ENCODE measurements at places on chromosomes 5 and 9.

DNA sequence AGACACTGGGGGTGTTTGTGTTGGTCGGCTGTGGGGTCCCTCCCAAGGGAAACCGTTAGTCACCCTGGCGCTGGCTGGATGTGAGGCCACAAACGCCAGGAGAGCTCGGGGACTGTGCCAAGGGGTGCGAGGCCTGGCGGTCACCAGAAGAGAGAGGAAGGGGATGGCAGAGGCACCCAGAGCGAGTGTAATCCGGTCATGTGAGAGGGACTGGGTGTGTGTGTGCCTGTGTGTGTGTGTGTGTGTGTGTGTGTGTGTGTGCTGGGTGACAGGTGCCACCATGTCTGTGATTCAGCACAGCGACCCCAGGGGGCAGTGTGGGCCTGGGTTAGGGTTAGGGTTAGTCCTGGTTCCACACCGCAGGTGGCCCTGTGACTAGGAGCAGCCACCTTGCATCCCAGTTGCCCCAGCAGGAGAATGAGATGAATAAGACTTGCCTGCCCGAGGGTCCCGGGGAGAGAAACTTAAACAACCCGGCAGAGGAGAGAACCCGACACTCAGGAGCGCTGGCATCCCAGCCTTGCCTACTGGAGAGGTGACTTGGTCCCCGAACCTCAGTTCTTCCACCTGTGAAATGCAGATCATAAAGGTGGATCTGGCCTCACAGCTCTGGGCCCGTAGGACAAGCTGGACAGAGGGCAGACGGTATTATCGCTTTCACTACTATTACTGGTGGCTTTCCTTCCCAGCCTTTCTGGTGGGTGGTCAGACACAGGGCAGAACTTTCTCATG, 1.4 kb upstream of the ADAMTSL2 start:
- DNase-seq, result no peak

DNA sequence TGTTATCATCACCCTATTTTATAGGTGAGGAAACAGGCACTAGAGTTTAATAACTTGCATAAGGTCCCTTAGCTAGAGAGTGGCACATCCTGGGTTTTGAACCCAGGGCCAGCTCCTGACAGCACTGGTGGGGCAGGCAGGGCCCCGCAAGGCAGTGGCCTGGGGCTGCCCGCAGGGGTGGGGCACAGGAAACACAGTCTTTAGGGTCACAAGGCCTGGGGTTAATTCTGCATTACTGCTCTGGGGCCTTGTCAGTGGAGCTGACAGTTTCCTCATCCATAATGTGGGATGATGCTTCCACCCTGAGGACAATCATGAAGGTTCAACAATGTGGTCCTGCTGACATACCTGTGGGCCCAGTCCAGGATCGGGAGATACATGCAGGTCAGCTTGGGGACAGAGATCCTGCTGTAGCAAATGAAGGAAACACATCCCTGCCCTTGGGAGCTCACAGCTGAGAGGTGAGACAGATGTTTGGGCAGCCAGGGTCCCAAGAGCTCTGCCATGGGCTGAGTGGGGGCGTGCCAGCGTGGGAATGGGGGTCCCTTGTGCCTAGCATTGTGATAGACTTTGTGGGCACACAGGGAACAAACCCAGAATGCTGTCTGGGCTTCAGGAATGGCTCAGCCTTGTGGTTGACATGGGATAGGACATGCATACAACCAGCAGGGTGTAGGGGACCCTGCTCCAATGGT, 14.7 kb downstream of the FGF18 start:
- DNase-seq, result no peak

DNA sequence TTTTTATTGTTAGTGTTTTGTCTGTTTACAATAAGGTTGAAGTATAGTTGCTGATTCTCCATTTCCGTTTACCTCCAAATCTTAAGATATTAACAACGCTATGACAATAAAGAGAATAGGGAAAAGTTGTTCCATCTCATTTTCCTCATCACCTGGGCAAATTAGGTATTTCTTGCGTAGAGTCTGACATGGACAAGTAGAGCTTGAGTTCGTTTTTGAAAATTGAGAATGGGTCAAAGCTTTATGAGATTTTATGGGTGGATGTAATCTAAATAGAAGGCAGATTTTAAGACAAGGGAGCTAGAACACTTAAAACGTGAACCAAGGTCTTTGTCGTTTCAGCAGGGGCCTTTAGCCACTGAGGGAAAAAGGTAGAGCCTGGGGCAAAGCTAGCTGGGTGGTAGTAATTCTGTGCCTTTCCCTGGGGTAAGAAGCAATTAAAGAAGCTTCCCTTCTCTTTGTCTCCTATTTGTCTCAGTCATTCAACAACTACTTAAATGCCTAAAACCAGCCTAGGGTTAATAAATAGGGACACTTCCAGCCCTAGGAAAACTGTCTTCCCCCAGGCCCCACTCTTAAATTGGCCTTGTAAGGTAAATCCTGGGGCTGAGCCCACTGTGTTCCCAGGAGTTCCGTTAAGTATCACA, 551 bp upstream of the CAAP1 start:
- no peak for DNase-seq

DNA sequence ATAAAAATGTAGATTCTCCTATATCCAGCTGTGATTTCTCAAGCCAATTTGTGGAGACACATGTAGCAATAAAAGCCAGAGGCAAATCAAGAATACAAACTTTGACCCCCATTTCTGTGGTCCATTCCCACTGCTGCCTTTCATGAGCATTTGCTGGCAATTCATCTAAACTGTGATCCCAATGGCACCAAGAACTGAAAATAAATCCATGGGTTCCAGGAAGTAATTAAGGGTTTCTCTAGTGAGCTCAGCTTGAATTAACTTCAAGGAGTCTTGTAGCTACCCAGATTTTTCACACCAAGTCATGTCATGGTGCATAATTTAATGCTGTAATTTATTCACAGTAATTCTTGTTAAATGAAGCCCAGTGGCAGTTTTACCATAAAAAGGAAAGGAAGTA, 145.0 kb upstream of the SMC2 start:
- DNase-seq, result no peak

GRCh38 chr5:26864061-26864460, 174.3 kb downstream of the CDH9 start:
- DNase-seq, result no peak

DNA sequence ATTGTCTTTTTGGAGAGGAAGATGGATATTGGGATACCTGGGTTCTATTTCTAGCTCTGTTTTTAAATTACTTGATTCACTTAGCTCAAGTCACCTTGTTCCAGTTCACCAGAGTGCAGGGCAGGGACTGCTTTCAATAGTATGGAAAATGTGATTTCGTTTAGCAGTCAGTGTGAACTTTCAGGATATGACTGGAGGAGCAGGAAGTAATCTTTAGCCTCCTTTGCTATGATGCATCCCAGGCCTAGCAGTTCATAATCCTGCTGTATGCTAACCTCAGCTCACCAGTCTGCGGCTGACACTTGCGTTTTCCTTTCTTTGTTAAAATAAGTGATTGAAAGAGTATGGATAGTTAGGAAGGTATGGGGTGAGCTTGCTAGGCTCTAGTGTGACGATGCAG, 169.7 kb downstream of the ARHGAP26 start:
- DNase-seq, result no peak

DNA sequence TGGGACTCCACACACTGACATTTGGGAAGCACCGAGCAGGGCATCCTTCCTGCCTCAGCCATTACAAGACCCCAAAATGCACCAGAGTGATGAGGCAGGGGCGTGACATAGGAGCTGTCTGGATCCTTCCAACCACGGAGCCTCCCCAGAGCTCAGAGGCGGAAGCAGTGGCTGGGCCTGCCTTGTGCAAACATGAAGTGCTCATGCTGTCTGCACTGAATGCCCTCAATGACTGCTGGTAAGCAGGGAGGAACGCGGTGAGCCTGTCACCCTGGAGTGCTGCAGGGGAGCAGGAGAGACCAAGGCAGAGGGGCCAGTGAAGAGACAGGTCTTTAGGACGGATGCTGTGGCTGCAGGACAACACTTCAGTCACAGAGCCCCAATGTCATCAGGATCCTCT, 60.2 kb upstream of the HRH2 start:
- DNase-seq, result no peak

GRCh38 chr5:134345996-134346395, 21.0 kb downstream of the CDKL3 start:
- DNase-seq, result no peak

GRCh38 chr5:157540124-157540523, 35.5 kb downstream of the ADAM19 start:
- no peak for DNase-seq

DNA sequence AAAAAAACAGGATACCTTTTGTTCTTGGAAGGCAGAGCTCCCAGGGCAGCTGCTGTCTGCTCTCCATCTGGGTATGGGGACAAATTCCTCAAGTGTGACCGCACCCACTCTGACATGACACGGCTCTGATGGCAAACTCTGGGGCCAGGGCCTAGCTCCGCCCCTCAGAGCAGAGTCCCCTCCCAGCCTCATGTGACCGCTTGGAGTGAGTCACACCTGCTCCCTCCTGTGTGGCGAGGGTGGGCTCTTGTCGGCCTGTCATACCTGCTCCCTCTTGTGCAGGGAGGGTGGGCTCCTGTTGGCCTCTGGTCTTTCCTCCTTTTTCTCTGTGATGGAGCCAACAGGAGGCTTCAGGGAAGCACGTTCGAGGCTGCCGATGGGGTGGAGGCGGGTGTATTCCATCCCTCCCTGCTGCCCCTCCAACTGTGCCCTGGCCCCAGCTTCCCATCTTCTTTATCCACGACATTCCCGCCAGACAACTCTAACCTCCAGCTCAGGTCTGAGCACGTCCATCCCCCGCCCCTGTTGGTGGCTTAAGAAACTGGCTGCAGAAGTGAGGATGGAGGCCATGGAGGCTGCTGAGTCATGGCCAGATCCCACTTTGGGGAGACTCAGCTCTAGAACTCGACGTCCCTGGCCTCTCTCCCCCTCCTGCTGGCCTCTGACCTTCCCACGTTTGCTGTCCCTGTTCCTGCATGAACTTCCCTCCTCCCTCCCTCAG, 65.3 kb downstream of the OLFM1 start:
- no peak for DNase-seq

GRCh38 chr5:158855510-158855909, 244.2 kb downstream of the EBF1 start:
- no peak for DNase-seq

- DNase-seq, result no peak
These were observed 1.1 kb upstream of the GRPEL2 start for GRCh38 chr5:149344151-149344550.

GRCh38 chr9:19946441-19947109, 157.7 kb upstream of the SLC24A2 start:
- DNase-seq, result no peak

DNA sequence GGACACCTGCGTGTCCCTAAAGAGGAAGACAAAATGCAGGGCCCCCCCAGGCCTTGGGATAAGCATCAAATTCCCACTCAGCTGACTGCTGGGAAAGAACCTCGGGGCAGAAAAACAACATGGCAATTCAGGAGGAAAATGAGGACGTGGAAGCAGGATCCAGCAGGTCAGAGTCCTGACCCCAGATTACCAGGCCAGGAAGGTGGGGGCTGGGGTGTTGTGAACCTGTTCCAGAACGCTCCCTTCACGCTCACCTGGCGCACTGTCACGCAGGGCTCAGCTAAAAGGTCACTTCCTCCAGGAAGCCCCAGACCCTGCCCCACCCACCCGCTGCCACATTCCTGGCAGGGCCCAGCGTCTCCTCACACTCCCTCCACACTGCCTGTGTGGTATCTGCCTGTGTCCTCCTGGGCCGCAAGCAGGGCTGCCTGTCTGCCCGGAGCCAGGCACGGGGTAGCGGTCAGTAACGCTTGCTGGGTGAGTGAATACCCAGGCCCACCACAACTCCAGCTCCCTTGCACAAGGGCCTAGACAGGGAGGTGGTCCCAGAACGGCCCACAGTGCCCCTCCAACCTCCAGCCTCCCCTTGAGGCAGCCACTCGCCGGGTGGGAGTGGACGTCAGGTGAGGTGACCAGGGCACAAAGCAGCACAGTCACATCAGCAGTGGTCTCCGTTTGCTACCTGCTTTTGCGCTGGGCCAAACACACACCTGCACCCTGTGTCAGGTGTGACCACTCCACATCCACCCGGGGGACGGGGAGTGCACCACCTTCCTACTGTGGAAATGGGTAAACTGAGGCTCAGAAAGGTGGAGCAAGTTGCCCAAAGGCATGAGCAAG, 18.1 kb downstream of the VAV2 start:
- no peak for DNase-seq

GRCh38 chr5:149887622-149888183, 56.9 kb downstream of the PDE6A start:
- no peak for DNase-seq

- no peak for DNase-seq
These were observed 207.0 kb downstream of the CSNK1G3 start for GRCh38 chr5:123719004-123719403.

DNA sequence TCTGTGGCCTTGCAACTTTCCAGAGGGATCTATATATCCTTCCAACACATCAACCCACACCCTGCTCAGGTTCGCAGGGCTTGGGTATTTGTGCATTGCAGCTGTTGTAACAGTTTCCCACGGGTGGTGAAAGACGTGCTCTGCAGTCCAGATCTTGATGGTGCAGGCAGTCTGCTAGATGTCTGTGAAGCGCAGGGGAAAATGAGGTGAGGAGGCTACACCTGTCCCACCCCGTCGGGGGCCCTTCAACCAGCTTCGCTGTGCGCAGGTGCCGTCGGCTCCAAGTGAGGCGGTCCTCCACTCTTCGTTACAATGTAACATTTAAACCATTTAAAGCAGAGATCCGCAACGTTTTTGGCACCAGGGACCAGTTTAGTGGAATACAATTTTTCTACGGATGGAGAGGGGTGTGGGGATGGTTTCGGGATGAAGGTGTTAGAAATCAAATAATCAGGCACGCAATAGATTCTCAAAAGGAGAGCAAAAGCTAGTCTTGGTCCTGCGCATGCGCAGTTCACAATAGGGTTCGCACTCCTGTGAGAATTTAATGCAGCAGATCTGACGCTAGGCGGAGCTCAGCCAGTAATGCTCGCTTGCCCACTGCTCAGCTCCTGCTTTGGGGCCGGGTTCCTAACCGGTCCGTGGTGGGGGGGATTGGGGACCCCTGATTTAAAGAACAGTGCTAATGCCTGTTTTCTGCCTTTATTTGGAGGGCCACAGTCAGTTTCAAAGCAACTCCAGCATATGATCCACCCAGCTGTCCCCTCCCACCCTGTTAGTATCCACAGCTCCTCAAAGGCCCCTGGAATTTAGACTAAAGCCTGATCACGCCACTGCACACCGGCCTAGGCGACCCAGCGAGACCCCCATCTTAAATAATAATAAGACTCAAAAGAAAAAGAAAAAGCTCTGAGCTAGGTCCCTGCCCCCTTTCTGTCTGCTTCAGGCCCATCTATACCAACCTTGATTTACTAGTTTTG, 97.1 kb upstream of the SELENOP start:
- DNase-seq, result peak; percentile 25

DNA sequence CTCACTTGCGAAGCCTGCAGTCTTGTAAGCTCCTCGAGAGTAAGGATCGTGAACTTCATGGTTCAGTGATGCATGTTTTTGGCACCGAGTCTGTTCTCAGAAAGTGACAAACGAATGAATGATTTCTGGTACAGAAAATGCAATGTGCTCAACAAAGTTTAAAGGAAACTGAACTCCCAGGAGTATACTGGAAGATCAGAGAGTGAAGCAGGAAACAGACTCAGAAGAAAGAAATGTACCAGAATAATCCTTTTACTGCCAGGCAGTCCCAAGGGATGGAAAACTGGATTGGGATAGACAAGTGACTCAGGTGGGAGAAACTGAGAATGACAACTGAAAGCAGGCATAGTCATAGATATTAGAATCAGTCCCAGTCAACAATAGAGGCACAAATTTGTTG, 420.6 kb downstream of the CTNND2 start:
- no peak for DNase-seq

GRCh38 chr9:29648601-29649000, 2075.3 kb upstream of the C9orf72 start:
- DNase-seq, result no peak

Measured in SW 1271 (cell line).